ENCODE measurements at places on chromosomes 2 and 18.

GRCh38 chr18:79786786-79787526 is 10.8 kb upstream of the KCNG2 start:
- no peak for DNase-seq

DNA sequence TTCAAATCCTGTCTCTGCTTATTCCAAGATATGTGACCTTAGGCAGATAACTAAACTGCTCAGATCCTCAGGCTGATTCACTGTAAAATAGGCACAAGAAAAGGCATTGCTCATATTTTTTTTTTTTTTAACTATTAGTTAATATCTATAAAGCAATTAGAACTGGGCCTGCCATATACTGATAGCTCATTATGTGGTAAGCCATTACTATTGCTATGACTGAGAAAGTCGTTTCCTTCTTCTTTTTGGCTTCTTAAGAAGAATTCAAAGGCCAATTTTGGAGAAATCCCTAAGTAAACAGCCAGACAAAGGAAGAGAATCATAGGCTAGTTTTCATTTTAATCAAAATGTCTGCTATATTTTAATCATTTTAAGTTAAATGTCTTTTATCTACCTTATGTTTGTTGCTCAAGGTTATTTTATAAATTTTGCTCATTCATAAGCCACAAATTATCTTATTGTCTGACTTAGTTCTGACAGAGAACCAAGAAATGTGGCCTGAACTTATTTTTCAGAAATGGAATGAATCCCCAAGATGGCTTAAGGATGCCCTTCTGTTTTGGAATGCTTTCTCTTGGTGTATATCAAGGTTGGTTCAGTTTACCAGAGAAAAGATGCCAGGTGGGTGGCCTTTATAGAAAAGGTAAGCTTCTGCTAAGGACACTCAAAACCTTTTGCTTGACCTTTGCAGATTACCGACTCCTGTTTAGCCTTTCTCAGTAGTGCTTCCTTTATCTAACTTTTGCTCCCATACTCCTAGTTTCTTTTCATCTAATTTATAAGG is 21.3 kb upstream of the VRK2 start:
- no peak for DNase-seq

DNA sequence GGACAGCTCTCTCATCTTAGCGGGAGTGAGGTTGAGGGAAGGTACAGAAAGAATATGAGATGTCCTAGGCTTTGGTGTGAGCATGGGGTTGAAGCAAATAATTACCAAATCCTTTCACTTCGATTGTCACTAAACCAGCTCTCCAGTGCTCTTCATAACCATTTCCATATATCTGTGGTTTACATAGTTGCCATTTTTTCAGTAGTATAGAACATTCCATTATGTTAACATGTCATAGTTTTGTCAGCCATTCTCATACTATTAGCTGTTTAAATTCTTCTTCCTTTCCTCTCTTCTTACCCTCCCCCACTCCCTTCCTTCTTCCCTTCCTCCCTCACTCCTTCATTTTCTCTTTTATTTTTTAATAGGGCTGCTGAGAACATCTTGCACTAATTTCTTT is 205.9 kb downstream of the BABAM2 start:
- no peak for DNase-seq

GRCh38 chr2:220096406-220096805 is 469.0 kb downstream of the SLC4A3 start:
- DNase-seq, result no peak

DNA sequence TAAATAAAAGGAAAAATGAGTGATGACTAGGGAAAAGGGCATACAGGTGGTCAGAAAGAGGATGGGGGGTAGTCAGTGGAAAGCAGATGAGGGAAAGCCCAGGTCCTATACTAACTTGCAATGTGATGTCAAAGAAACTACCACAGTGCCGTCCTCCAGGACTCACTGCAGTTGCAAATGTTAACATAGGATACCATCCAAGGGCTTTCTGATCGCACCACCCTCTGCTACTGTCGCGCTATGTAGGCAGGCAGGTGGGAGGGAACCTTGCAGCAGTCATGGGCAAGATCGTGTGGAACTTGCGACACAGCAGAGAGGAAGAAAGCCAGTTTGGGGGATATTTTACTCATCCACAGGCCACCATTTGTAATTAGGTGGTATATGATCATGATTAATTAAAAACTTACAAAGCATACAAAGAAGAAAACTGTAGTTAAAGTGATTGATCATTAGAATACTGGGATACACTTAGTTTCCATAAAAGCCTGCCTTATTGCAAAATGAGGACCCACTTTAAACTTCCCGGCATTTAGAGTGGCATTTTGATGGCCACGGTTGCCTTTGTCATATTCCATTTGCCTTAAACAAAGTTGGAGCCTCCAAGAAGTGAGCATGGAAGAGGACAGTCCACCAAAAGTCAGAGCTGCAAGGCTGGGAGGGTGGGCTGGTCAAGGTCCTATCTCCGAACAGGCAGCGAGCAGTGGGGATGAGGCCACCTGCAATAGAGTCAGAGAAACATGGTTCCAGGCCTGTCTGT is 8.5 kb upstream of the ROCK2 start:
- DNase-seq, result no peak

GRCh38 chr2:43146083-43146482 is 80.3 kb downstream of the ZFP36L2 start:
- no peak for DNase-seq

DNA sequence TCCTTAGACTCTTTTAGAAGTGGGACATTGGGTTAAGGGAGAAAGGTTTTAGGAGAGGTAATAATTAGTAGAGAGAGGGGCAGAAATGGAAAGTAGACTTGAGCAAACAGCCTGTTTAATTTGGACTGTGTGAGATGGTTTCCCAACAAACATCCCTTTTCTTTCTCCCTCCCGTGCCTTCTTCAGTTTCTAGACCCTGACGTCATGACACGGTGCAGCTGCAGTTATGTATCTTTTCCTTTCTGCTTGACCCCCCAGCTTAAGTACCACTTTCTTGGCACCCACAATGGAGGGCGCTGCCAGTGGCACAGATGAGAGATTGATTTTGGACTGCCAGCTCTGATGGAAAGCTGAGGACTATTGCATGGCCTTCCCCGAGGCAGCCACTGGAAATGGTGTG is 86.9 kb upstream of the FAM136A start:
- DNase-seq, result no peak

DNA sequence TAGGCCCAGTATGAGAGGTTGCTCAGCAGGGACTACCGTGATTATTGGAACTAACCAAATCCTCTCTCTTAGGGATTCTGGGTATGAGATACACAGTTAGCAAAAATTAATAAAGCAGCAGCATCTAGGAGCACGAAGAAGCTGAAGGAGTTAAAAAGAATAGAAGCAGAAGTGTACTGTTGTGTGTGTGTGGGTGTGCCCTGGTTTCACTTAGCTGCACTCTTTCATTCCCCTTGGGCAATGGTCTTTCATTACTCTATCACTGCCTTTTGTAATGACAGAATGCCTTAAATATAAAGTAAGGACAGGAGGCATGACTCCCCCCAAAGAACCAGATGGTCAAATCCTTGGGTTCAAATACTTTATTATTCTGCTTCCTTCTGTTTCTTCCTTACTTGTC is 115.9 kb upstream of the CD302 start:
- no peak for DNase-seq

DNA sequence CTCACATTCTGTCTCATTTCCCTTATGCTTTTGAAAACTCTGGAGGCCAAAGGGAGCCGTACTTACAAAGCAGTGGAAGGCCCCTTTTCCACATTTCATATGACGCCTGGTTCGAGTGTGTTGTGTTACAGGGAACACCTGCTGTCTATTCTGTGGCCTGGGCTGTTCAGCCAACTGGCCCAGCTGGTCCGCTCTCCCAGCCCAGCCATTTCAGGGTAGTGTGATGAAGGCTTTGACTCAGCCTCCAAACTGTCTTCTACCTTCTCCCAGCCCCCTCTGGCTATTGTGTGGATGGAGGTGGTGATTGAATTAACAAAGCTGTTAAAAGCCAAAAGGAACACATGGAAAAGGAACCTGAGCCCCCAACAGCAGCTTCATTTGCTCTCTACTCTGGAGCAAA is 233.8 kb downstream of the ICOS start:
- DNase-seq, result no peak

GRCh38 chr18:62881509-62882016 is 166.2 kb downstream of the PHLPP1 start:
- peak; percentile 70 for DNase-seq

DNA sequence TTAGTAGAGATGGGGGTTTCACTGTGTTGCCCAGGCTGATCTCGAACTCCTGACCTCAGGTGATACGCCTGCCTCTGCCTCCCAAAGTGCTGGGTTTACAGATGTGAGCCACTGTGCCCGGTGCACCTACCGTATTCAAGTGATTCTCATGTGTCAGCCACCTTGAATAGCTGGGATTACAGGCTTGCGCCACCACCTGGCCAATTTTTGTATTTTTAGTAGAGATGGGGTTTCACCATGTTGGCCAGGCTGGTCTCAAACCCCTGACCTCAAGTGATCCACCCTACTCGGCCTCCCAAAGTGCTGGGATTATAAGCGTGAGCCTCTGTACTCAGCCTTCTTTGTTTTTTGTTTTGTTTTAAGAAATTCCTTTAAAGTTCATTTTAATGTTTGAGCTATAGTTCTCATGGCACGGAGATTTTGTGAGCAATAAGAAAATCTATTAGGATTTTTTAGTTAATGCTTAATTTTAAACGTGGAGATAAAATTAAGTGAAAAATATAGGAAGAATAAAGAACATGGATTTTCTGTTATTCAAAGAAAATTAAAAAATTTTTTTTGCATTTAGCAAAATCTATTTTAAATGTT is 242.6 kb downstream of the PHLPP1 start:
- DNase-seq, result no peak

- no peak for DNase-seq
Observed at GRCh38 chr2:69717186-69717585, 24.7 kb upstream of the ANXA4 start.

GRCh38 chr2:167551416-167551815 is 663.1 kb downstream of the XIRP2 start:
- no peak for DNase-seq

DNA sequence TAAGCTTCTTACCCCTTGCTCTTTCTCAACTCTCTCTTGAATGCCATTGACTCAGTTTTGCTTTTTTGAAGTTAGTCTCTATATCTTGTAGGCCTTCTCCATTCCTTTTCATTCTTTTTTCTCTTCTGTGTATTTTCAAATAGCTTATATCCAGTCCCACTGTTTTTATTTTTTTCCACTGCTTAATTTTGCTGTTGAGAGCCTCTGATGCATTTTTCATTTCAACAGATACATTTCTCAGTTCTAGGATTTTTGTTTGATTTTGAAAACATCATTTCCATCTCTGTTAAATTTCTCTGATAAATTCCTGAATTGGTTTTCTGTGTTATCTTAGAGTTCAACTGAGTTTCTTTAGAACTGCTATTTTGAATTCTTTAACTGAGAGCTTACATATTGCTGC is 45.9 kb downstream of the MIB1 start:
- no peak for DNase-seq

DNA sequence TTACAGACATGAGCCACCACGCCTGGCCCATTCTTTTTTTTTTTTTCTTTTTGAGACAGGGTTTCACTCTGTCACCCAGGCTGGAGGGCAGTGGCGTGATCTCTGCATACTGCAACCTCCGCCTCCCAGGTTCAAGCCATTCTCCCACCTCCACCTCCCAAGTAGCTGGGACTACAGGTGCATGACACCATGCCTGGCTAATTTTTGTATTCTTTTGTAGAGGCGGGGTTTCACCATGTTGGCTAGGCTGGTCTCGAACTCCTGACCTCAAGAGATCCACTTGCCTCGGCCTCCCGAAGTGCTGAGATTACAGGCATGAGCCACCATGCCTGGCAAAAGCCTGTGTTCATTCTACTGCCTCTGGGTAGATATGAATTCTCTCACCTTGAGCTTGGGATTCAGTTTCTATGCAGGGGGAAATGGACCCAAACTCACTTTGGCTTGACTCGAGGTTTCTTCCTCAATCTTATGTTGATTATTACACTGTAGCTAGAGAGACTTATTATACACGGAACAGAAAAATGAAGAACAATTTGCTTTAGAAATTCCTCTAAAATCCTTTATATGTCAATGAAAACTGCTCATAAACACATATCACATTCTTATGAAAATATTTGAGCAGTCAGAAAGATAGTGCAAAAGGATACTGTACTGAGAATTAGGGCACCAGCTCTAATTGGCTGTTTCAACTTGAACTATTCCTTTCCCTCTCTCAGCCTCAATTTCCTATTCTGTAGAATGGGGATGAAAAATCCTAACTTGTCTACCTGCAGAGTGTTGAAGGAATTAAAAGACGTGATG is 252.3 kb downstream of the MYCN start:
- DNase-seq, result no peak

DNA sequence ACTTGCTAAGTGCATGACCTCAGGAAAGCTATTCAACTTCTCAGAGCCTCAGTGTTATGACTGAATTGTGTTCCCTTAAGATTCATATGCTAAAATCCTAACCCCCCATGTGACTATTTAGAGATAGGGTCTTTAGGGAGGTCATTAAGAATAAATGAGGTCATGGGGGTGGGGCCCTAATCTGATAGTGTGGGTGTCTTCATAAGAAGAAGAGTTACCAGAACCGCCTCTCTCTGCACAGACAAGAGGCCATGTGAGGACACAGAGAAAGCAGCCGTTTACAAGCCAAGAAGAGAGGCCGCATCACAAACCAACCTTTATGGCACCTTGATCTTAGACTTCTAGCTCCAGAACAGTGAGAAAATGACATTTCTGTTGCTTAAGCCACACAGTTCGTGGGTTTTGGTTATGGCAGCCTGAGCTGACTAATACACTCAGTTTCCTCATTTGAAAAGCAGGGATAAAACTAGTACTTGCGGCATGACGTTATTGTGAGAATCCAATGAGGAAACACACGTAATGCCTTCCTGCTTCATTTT is 9.9 kb downstream of the SH2D6 start:
- DNase-seq, result no peak

- no peak for DNase-seq
Observed at GRCh38 chr18:76281565-76281964, 213.5 kb downstream of the ZNF516 start.

DNA sequence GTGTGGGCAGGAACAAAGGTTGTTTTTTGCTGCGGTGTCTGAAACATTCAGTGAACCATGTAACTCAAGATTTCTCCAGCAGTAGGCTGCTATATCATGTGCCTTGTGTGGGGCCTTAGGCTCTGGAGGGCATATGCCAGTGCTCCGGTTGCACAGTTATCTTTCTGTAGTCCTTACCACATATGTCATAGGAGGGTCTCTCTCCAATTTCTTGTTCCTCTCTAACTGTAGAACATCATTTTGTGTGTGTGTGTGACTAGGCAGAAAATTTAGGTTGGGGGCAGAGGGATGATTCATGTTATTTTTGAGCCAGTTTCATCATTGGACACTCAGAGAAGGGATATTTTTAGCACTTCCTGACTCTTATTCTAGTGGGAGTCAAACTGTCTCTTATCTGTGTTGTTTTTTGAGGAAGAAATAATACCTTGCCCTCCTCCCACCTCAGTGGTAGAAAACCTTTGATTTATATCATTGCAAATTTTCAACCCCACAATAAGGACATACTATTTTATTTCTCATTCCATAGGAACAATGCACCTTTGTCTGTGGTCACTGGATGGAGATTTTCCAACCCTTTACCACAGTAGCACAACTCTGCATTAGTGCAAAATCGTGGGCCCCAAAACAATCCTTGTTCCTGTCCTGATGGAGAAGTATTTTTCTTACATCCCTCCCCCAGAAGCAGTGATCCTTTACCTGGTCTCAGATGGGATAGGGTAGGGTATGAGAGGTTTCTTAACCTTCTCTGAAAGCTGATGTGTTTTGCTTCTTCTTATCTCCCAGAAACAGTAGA is 113.9 kb downstream of the CCDC74A start:
- DNase-seq, result no peak

- DNase-seq, result no peak
Observed at GRCh38 chr2:46294176-46294836, 2.9 kb upstream of the EPAS1 start.
